ENCODE measurements at places on chromosomes 4 and X. TPM values are rescaled to one million over a fixed set of nuclear protein-coding genes. Genes with fewer than 3 reads are reported as not detected.

DNA sequence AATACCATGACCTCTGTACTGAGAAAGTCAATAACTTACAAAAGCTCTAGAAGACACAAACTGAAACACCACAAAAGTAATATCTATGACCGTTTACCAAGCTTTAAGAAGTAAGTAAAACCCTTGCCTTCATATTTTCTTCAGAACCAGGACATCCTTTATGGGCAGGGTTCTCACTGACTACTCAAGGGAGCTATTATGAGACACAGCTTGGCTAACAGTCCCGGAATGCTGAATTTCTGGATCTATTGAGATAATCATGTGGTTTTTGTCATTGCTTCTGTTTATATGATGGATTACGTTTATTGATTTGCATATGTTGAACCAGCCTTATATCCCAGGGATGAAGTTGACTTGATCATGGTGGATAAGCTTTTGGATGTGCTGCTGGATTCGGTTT is 19.9 kb upstream of the CDS1 start:
- no peak overlapping the region for H3K27ac ChIP-seq
- no peaks in the 10 kb centered on the region for H3K27me3 ChIP-seq
- H3K4me3 ChIP-seq, result no peak overlapping the region
- no peaks in the 10 kb centered on the region for H3K4me1 ChIP-seq

The UGT2B7 gene
- total RNA-seq, result not detected

DNA sequence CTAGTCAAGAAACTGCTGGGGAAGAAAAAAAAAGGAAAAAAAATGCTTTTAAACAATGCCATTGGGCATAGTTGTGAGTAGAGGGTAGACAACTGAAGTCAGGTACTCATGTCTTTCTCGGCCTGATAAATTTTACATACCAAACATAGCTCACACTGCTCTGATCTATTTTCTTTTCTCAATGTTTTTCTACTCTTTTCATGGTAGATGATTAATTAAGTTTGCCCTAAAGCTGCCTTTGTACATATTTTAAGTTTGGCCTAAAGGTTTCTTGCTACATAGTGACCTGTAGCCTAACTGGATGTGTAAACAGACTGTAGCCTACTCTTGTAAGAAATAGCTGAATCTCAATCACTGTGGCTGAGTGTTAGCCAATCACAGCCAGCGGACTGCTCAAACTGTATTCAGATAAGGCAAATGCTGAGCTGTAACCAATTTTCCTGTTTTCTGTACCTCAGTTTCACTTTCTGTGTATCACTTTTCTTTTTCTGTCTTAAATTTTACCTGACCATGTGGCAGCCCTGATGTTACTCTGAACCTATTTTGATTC is 121.0 kb downstream of the PCDH10 start:
- no peak overlapping the region for H3K4me3 ChIP-seq
- H3K27me3 ChIP-seq, result no peaks in the 10 kb centered on the region
- no peaks in the 10 kb centered on the region for H3K36me3 ChIP-seq

The HS6ST2 gene
- total RNA-seq, result 24.6 TPM

The BBS12 gene
- total RNA-seq, result 2.1 TPM

GRCh38 chrX:63350465-63350877 is 661 bp downstream of the SPIN4 start:
- peaks cover 6% of the 10 kb centered on the region for H3K4me1 ChIP-seq
- no peaks in the 10 kb centered on the region for H3K36me3 ChIP-seq
- H3K27ac ChIP-seq, result peak overlapping the region; percentile 77
- DNase-seq, result no peak
- H3K27me3 ChIP-seq, result no peaks in the 10 kb centered on the region
- H3K4me3 ChIP-seq, result peak overlapping the region; percentile 57

The IBSP gene
- not detected for total RNA-seq
